ENCODE measurements at places on chromosomes 7 and 10.

- DNase-seq, result no peak
Measured at GRCh38 chr7:137203351-137203750, 140.2 kb downstream of the PTN start.

DNA sequence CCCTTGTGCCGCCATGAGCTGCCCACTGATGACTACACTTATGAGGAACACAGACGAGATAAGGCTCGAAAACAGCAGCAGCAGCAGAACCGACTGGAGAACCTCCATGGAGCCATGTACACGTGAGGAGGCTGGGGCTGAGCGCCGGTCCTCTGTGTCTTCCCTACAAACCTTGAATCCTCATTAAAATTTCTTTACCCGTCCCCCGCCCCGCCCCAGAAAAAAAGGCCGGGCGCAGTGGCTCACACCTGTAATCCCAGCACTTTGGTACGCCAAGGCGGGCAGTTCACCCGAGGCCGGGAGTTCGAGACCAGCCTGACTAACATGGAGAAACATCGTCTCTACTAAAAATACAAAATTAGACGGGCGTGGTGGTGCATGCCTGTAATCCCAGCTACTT, 1.5 kb upstream of the RINT1 start:
- DNase-seq, result no peak

GRCh38 chr7:135678612-135679575, 16.6 kb downstream of the STMP1 start:
- peak; percentile 61 for DNase-seq

DNA sequence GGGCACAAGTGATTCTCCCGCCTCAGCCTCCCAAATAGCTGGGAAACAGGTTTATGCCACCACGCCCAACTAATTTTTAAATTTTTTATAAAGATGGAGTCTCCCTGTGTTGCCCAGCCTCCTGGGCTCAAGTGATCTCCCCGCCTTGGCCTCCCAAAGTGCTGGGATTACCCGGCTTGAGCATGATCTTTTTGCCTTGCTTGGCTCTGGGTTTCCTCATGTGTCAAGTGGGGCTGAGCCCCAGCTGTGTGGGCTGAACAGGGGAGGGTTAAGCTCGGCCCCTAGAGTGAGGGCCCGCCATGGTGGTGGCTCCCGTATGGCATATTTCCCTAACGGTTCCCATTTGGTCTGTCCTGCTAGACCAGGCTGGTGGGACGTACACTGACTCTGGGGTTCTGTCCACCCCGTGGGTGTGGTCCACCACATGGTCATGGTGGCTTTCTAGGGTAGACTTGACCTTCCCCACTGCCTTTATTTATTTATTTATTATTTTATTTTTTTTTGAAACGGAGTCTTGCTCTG, 66.3 kb downstream of the LHPP start:
- DNase-seq, result no peak

DNA sequence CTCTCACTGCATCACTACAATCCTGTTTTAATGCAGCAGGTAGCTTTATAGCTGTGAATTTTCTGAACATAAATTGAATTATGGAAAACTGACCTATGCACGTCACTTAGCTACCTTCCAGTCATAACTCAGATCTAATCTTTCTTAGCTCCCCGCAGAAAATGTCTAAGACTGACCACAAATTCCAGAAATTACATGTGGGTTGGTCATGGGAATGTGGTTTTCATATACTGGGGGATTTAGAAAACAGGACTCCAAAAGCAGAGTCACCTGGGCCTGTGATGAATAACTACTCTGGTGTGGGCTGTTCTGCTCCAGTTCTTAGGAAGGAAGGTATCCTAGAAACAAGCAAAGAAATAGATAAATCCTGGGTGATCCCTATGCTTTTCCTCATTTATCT, 178.4 kb upstream of the LRRTM3 start:
- DNase-seq, result no peak
